Pancreas (tissue), 10 donors: ENCODE measurements at places on chromosomes 11 and 22. TPM values are rescaled to one million over a fixed set of nuclear protein-coding genes. Genes with fewer than 3 reads are reported as not detected.

- DNase-seq: no peak
These were observed 7.9 kb downstream of the CCDC134 start for GRCh38 chr22:41808400-41808799.

GRCh38 chr22:36761553-36762240 is 14.2 kb downstream of the IFT27 start:
- DNase-seq: peak; percentile 46

GRCh38 chr11:67353317-67354074 is at the start of gene POLD4:
Gene POLD4, minus strand, starts transcription at chr11:67353546. Its CDS starts 147 bp downstream, at chr11:67353399.
- DNase-seq: peak; percentile 98

DNA sequence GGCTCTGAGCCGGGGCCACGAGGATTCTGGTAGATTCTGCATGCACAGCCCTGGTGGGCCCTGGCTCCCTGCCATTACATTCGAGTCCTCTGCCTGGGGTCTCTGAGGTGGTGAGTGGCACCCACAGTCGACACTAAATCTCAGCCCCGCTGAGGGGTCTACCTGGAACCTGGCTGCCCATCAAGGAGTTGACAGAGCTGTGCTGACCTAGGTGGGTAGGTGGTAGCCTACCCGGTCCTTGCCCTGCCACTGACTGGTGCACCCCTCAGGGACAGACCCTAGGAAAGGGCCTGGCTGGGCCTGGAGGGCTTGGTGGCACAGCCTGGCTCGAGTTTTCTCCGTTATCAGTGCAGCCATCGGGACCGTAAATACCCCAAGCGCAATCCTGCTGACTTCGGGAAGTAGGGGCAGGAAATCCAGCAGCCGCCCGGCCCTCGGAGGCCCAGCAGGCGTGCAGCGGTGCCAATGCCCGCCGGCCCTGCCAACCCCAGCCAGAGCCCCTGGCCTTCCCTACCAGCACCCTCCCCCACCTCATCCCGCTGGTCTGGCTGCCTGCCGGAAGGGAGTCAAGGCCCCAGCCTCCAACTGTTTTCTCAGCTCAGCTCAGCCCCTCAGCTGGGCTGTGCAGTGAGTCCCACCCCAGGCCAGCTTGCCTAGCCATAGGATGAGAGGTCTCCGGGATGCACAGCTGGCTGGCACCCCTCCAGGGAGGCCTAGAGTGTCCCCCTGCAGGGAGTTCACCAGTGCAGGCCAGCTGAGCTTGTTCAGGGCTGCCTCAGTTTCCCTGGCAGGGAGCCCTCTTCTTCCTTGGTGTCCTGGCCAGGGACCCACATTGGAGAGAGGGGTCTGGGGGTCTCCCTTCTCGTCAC is 80.4 kb upstream of the KCNQ1OT1 start:
- no peak for DNase-seq

DNA sequence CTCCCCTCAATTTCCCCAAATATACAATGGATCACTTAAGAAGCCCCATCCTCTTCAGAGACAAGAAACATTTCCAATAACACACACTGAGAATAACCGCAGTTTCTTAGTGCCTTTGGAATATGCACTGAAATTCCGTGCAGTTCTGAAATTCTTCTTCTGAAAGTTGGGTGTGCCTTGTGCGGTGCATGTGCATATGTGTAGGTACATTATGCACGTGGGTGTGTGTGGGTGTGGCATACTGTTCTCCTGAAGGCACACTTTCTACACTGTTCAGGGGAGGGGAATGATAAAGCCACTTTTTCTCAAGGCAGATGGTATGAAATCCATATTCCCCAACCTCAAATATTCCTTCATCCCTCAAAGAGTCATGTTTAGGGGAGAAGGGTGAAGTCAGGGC is 1.7 kb downstream of the EXPH5 start:
- DNase-seq: no peak

DNA sequence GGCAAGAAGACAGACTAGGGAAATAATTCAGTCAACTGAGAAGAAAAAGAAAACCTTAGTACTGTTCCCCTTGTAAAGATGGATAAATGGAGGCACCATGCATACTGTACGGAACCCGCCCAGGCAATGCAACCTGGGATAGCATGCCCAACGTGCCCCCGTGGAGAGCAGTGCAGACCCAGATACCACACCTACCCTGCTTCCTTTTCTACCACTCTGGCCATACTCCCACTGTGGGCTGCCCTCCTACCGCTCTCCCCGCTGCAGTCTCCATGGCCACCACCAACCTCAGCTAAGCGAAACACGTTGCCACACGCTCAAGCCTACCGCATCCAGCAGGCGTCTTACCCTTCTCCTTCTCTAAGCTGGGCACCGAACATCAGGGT is 117.4 kb upstream of the SERPIND1 start:
- no peak for DNase-seq

DNA sequence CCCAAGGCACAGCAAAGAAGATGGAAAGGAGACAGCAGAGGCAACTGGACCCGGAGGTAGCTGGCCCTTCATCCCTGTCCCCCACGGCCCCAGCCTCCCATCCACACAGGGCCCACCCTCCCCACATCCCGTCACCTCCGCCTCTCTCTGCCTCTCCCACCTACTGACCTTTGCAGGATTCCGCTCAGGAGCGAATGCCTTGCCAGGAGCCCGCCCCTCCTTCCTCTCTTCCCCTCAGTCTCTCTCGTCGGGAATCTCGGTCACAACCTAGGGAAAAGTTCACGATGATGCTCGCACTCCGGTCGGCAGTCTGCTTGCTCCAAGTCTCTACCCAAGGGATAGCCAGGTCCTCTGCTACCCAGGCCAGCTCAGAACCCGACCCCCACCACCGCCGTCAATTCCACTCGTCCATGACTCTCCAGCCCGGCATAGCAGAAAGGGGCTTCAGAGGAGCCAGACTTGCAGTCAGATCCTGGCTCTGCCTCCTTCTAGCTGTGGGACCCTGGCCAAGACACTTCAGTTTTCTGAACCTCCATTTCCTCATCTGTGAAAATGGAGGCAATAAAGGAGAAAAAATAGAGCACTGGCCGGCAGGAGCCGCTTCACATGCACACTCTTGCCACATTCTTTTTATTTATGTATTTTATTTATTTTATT is 10.2 kb downstream of the AHNAK start:
- DNase-seq: no peak

NRXN2 gene
- 1.5 TPM for total RNA-seq

SLC5A12 gene
- not detected for total RNA-seq

- DNase-seq: no peak
These were observed 566.5 kb upstream of the B3GAT1 start for GRCh38 chr11:134978388-134979088.

GRCh38 chr11:37089439-37089838 is 491.4 kb upstream of the RAG2 start:
- no peak for DNase-seq

ROBO3 gene
- 2.4 TPM for total RNA-seq

PHOX2A gene
- 0.35 TPM for total RNA-seq

- no peak for DNase-seq
These were observed 29.2 kb upstream of the SCN3B start for GRCh38 chr11:123683428-123684170.

OR5P2 gene
- total RNA-seq: not detected

DNA sequence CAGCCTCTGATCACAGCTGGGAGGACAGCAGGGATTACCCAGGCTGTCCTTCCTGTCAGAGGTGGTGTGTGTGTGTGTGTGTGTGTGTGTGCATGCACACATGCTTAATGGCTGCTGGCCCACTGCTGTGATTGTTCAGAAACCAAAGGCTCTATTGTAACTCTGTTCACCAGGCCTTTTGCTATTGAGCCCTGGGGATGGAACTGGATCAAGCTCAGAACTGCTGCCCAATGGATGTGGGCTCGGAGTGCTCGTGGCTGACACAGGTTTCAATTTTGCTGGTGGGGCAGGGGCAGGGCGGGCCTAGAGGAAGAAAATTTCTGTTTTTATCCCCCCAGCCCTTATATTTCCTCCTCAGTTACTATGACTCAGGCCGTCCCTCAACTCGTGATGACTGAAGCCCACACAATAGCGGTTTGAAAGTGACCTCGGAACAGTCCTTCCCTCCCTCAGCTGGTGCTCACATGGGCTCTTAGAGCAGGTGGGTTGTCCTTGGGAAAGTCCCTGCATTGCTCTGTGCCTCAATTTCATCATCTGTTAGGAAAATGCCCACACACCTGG is 359.3 kb downstream of the TENM4 start:
- no peak for DNase-seq

KRTAP5-1 gene
- not detected for total RNA-seq

GRCh38 chr11:122883646-122883979 is 1.1 kb downstream of the JHY start:
- DNase-seq: no peak

DNA sequence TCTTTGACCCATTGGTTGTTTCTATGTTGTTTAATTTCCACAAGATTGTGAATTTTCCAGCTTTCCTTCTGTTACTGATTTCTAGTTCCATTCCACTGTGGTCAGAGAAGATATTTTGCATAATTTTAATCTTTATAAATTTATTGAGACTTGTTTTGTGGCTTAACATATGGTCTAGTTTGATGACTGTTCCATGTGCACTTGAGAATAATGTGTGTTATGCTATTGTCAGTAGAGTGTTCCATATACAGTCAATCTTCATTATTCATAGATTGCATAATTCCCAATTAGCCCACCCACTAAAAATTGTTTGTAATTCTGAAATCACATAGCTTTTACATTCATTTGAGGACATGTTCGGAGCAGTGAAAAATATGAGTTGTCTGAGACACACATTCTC is 346.1 kb upstream of the DDI1 start:
- no peak for DNase-seq

ZDHHC5 gene
- 24.6 TPM for total RNA-seq

RBMXL2 gene
- not detected for total RNA-seq

GRCh38 chr11:18322818-18323570 is 627 bp downstream of the GTF2H1 start:
- DNase-seq: no peak

GRCh38 chr11:62553080-62553838 is 6.7 kb upstream of the AHNAK start:
- peak; percentile 82 for DNase-seq

TEX54 gene
- not detected for total RNA-seq

DNA sequence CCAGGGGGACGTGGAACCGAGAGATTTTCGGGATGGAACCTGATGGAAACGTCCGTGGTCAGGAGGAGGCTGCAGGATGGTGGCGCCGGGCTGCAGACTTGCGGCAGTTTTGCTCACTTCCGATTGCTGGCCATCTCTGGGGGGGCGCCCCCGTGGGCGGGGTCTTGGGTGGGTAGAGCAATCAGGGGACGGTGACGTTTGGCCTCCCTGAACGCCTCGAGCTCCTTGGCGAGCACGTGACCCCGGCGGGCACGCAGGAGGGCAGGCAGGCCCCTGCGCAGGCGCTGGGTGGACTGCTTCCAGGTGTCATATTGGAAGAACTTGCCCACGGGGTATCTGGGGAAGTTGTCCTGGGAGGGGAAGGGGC is 6.3 kb downstream of the IGF2 start:
- peak; percentile 30 for DNase-seq

GRCh38 chr11:45288339-45288738 is 2.2 kb upstream of the SYT13 start:
- DNase-seq: no peak

ASCL2 gene
- 0.25 TPM for total RNA-seq

DNA sequence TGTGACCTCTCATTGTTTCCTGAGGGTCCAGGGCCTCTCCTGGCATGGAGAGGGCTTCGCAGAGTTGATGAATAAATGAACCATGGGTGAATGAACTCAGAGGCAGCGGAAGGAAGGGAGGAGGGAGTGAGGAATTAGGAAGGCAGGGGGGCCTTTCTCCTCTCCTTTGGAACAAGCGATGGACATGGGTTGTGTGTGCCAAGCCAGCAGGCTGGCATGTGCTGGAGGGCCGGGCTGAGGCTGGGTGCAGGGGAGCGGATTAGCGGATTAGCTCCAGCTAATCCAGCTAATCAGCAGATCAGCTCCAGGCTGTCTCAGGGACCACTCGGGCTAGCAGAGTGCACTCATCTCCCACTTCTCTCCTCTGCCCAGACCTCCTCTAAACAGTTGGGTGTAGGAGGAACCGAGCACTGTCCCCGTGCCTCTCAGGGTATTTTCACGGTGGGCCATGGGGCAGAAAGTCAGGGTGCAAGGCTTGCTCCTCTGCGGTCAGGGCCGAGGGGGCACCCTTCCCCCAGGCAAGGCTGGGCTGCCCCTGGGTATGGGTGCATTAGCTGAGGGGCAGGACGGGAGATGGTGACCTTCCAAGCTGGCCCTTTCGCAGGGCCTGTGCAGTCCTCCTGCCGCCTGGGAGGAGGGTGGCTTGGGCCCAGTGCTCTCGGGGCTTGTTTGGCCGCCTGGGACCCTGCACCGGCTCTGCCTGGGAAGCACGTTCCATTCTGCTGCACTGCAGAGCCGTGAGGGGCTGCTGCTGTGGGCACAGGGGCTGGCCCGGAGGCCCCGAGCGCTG is 120.3 kb upstream of the B3GAT1 start:
- DNase-seq: peak; percentile 51

GRCh38 chr22:29596408-29596807 is 7.0 kb upstream of the NF2 start:
- no peak for DNase-seq
